ENCODE measurements at places on chromosomes 2 and 18.

DNA sequence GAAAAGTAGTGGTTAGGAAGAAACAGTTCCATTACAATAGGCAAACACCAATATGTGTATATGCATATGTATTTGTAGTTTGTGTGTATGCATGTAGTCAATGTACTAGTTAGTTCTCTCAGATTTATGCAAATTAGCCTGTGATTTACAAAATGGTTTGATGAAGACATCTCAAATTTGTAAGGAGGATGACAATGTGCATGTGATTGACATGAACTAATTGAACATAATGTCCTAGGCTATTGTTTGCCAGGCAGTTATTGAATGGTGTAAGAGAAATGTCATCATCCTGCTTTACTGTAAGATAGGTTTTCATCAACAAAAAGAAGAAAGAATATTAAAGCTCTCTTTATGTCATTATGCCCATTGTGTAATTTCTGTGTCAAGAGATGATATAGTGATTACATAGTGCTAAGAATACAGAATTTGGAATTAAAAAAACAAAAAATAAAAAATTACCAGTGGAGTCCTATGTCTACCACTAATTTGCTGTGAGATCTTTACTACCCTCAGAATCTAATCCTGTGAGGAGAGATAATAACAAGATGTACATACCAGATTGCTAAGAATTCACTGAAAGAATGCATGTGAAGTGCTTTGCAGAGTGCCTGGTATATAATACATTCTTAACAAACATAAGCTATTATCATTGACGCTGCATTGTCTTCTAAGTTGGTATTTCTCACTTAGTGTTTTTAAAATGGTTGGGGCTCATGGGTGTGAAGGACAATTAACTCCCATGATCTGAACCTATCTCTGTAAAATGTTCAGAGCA is 258.0 kb downstream of the CPS1 start:
- DNase-seq, result no peak

GRCh38 chr2:120852200-120852815 is 116.6 kb downstream of the GLI2 start:
- DNase-seq, result no peak

DNA sequence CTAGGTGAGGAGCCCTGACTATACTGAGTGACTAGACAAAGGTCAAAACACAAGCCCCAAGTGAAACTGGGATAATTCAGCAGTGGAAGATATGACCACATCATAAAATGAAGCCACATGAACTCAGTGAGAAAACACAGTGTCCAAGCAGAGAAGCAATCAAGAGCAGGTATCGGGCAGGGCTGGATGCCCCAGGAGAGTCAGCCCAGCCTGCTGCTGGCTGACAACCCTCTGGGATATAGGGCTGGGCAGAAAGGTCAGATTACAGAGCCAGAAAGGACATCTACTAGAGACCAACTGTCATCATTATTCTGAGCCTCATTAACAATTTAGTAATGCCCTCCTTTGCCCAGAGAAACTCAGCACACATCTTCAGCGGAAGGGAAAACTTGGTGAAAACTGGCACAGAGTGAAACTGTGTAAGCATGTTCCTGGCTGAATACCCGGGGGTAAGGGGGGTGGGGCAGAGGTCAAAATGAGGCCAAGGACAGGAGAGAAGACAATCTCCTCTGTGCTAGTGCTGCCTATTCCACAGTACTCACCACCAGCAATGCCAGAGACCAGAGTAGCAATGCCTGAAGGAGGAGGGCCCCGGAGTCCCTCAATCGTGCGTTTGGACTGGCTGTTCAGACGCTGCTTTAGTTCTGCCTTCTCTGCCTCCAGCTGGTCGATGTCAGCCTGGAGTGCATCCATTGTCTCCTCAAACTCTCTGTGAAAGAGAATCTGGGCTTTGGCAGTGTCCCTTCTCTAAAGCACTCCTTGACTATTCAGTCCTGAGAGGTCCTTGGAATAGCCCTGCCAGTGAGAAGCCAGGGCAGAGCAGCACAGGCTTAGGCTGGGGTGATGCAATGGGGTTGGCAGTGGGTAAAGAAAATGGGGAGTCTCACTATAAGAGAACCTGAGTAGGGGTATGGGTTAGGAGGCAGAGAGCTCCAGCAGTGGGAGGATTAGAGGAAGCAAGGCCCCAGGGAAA is 15.3 kb downstream of the DCTN1 start:
- DNase-seq, result no peak

GRCh38 chr2:47719099-47719498 is 63.8 kb upstream of the MSH6 start:
- no peak for DNase-seq

DNA sequence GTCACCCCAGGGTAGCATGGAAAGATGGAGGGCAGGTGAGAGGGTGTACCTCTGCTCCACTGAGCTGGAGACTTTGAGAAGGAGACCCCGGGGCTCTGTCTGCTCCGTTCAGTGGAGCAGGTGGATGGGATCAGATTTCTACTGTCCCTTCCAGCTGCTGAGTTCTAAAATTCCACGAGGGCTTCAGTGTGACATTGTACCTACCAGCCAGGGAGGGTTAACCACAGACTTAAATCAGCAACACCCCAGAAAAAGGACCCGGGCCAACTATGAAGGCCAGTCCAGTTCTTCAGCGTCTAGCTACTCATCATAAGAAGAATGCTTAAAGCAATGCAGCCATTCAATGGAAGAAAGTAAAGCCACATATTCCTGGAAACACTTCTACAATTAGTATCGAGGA is 23.8 kb downstream of the STAT1 start:
- DNase-seq, result no peak

- no peak for DNase-seq
Measured at GRCh38 chr2:157245846-157246764, 11.4 kb upstream of the GALNT5 start.

GRCh38 chr2:143623909-143624260 is 494.7 kb downstream of the ARHGAP15 start:
- DNase-seq, result no peak

Data from DMS153 (cell line).